ENCODE measurements at places on chromosomes 16 and 17. TPM values are rescaled to one million over a fixed set of nuclear protein-coding genes. Genes with fewer than 3 reads are reported as not detected.

The SLX1B gene
- 58.9 TPM for total RNA-seq

DNA sequence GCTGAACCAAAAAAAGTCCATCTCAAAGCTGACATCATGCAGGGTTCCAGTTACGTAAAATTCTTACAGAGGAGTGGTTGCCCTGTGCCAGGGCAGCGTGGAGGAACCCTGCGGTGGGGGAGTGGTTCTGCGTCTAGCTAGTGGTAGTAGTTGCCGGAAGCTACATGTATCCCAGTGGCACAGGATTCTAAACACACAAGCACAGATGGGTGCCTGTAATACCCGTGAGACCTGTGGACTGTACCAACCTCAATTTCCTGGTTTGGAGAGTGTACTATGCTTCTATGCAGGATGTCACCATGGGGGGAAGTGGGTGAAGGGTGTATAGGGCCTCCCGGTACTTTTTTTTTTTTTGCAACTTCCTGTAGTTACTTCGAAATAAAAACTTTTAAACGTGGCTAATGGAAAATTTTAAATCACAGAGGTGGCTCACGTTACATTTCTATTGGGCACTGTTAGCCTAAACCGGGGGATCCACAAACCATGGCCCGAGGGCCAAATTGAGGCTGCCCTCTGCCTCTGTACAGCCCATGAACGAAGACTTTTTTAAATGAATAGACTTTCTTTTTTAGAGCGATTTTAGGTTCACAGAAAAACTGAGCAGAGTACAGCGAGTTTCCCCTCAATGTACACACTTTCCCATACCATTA lies 38.5 kb downstream of the TBC1D16 start:
- no peak for DNase-seq

GRCh38 chr17:67578142-67578457 lies 139.6 kb upstream of the NOL11 start:
- no peak for DNase-seq

The HSD3B7 gene
- 29.8 TPM for total RNA-seq

- DNase-seq: no peak
Observed at GRCh38 chr17:4648741-4649140, 7.3 kb upstream of the ALOX15 start.

DNA sequence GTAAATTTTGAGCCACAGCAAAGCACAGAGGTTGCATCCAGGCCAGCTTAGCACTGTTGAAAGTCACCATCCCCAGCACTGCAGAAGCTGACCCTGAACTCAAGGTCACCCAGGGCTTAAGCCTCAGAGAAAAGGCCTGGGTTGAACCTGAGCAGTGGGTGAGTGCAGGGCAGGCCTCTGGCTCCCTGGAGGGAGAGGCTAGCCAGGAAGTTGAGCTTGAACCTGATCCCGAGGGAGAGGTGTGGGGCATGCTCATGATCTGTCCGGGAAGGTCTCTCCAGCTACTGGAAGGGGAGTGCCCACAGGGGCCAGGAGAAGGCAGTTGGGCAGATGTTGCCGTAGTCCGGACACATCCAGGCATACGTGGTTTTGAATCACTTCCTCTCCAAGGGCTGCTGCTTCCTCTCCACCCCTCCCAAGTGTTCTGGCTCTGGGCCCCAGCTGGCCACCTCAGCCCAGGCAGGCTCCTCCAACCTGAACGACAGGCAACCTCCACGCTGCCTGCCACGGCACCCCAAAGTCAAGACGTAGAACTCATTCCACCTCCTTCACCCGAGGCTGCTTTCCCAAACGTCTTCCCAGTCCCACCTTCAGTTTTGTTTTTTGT lies 18.4 kb downstream of the CARHSP1 start:
- DNase-seq: no peak

- no peak for DNase-seq
Observed at GRCh38 chr16:14168146-14168545, 97.0 kb downstream of the MRTFB start.

DNA sequence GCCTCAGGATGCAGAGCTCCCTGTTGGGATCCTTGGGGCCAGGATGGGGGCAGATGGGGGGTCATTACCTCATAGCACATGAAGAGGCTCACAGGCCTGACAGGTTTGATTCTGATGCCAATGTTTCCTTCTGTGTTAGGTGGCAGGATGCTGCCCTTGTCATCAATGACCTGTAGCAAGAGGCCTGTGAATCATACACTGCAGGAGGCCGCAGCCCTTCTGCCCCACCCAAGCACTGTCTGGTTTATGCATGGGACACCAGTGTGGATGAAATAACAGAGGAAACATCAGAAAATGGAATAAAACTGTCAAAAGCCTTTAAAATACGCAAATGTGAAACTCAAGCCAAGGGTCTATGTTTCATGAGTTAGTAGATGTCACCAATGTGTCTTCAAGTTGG lies 60.5 kb upstream of the ACSM2B start:
- DNase-seq: no peak

The TTLL6 gene
- total RNA-seq: not detected

- DNase-seq: no peak
Observed at GRCh38 chr16:12124742-12125141, 148.2 kb downstream of the SNX29 start.

- no peak for DNase-seq
Observed at GRCh38 chr17:81556863-81557262, 4.7 kb upstream of the FAAP100 start.

The KRTAP4-7 gene
- total RNA-seq: 0.54 TPM

- DNase-seq: no peak
Observed at GRCh38 chr17:10754109-10754508, 24.3 kb upstream of the TMEM220 start.

GRCh38 chr17:43349142-43349541 lies 49.7 kb upstream of the ARL4D start:
- DNase-seq: no peak

GRCh38 chr17:58320570-58321323 lies 7.8 kb downstream of the TSPOAP1 start:
- DNase-seq: no peak

- no peak for DNase-seq
Observed at GRCh38 chr17:31508288-31509094, 117.0 kb downstream of the RAB11FIP4 start.

GRCh38 chr17:17109256-17109655 lies 67.0 kb downstream of the MPRIP start:
- DNase-seq: no peak

The CSH2 gene
- not detected for total RNA-seq

DNA sequence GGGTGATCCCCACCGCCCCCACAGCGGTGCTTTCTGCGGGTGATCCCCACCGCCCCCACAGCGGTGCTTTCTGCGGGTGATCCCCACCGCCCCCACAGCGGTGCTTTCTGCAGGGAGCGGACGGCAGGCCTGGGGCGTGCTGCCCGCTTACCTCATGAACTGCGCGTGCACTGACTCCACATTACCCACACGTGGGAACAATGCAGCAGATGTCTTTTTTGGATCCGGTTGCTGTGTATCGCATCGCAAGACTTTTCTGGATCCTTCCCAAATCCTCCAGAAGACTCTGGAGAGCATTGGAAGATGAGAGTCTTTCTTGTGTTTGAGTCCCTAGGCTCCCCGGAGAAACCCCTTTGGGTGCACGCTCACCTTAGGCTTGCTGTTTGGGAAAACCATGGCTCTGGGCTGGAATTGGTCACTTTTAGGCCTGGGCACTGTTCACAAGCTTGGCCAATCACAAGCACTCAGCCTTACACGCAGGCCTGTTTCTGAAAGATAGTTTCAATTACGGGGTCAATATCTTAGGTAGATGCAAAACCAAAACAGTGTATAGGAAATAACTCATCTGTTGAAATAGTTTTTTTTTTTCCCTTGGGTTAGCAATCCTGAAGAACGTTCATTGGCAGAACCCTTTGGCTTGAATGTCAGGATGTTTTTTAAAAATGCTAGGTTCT lies 201.8 kb downstream of the RPTOR start:
- no peak for DNase-seq

The MYO15A gene
- 0.68 TPM for total RNA-seq

The APOH gene
- total RNA-seq: not detected

The EPX gene
- not detected for total RNA-seq

- DNase-seq: no peak
Observed at GRCh38 chr17:81710514-81711308, 1.4 kb upstream of the SLC25A10 start.

The MOSMO gene
- 16.4 TPM for total RNA-seq

The ZNF469 gene
- 0.38 TPM for total RNA-seq

DNA sequence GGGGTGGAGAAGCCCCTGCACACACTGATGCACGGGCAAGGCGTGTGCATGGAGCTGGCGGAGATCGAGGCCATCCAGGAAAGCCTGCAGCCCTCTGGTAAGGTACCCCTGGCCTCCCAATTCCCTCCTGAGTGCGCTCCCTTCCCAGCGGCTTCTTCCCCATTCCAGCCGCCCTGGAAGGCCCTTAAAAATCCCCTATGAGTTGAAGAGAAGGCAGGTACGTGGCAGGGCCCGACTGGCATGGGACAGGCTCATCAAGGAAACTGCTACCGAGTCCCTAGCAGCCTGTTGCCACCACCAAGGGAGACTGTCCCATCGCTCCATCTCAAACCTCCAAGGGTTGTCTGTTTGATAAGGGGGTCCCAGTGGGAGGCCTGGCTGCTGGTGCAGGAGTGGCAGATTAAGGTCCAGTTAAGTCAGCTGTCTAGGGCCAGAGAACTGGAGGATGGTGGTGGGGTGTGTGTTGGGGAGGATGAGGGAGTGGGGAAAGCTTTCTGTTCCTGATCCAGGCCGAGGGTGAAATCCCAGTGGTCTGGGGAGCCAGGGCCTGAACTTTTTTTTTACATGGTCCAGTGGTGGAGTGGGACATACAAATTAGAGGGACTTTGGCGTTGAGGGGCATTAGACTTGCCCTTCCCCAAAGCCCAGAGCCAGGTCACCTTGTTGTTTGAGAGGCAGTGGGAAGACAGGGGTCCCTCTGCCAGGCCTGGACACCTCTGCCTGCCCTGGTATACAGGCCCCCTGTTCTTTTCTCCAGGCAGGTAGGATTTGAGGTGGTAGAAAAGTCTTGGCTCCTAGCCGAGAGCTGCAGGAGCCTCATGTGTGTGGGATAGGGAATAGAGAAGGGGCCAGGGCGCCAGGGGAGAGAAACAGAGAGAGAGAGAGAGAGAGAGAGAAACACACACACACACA lies 994 bp downstream of the IGFBP4 start:
- DNase-seq: no peak

DNA sequence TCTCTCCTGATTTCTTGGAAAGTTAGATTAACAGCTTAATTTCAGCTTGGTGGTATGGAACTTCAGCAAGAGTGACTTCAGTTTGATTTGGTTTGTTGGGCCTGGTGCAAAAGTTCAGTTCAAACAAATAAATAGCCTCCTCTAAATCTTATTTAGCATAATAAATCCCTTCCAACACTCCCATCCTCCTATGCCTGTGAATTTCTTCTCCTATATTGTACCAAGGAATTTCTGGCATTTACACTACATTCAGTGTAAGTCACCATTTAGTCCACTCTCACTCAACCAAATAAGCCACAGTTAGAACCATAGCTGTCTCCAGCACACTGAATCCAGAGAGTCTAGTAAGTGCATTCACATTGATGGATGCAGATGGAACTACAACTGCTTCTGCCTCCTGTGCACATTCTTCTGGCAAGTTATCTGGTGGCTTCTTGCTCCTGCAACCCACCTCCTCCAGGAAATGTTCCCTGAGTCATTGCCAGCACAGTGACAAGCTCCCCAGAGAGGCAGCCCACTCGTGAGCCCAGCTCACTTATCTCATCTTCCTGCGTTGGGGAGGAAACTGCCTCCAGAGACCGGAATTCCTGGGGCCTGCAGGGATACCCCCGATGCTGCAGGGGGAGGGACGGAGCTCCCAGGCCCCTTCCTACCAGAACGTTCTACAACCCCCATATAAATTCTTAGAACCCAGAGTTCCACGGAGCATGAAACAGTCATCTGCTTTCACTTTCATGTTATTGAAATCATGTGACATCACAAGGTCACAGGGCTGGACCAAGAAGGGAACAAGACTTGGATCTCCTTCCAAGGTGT lies 318.3 kb downstream of the PHKB start:
- no peak for DNase-seq

DNA sequence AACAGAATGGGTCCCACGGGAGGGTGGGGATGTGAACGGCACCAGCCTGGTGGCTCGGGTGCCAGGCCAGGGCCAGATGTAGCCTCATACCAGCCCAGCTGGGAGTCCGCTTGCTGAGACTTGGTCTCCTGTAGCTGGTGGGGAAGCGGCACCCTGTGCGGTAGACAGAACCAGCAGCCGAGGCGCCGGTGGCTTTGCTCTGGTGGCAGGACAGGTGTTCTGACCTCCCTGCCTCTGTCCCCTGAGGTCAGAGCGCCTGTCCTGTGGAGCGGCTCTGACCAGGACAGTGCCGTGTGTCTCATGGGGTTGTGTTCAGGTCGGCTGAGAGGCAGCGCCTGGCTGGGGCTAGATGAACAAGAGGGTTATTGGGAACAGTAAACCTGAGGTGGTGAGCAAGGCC lies 20.1 kb downstream of the RAB40C start:
- no peak for DNase-seq

The OR4D1 gene
- not detected for total RNA-seq

The ALOX15B gene
- 13.9 TPM for total RNA-seq

- no peak for DNase-seq
Observed at GRCh38 chr16:21239646-21240045, 6.1 kb downstream of the ANKS4B start.

- DNase-seq: no peak
Observed at GRCh38 chr16:69320740-69321073, 9.6 kb downstream of the VPS4A start.

Measured in lower leg skin (tissue), 4 donors.